ENCODE measurements at places on chromosomes 5 and 9. TPM values are rescaled to one million over a fixed set of nuclear protein-coding genes. Genes with fewer than 3 reads are reported as not detected.

PCDH12 gene
- not detected for total RNA-seq

DNA sequence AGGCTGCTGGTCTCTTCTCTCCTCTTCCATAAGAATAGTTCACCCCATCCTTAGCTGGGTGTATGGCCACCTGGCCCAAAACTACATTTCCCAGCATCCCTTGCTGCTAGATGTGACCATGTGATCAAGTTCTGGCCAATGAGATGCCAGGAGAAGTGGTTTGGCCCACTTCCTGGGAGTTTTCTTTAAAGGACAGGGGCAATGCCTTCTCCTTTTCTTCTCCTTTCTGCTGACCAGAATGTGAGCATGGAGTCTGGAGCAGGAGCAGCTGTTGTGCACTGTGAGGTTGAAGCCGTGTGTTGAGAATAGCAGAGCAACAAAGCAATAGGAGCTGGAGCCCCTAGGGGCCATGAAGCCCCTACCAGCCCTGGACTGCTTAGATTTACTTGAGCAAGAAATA, 36.8 kb downstream of the C9orf50 start:
- H3K27me3 ChIP-seq: no peaks in the 10 kb centered on the region
- no peaks in the 10 kb centered on the region for H3K36me3 ChIP-seq
- peaks cover 73% of the 10 kb centered on the region for H3K4me1 ChIP-seq
- DNase-seq: peak; percentile 47

EIF4E1B gene
- not detected for total RNA-seq

DNA sequence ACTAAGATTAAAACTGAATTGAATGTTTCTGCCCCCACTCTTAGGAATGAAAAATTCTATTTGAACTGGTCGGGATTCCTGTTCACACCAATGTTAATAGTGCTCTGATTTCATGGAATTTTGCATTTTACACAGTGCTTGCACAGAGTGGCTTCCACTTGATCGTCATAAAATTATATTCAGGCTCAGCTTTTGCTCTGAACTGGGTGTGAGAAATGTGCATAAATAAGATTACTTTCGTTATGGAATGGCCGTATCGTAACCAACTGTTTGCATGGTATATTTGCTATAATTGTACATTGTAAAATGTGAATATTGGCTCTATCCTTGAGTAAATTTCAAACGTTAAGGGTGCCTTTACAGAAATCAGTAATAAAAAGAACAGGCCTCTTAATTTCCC, 240.9 kb downstream of the RFK start:
- H3K4me3 ChIP-seq: no peak overlapping the region
- H3K27me3 ChIP-seq: no peaks in the 10 kb centered on the region
- H3K27ac ChIP-seq: no peak overlapping the region
- no peaks in the 10 kb centered on the region for H3K4me1 ChIP-seq
- peaks cover 2% of the 10 kb centered on the region for H3K36me3 ChIP-seq

- H3K27me3 ChIP-seq: no peaks in the 10 kb centered on the region
- H3K27ac ChIP-seq: no peak overlapping the region
- no peak overlapping the region for H3K4me3 ChIP-seq
- DNase-seq: no peak
- H3K36me3 ChIP-seq: no peaks in the 10 kb centered on the region
- H3K4me1 ChIP-seq: no peaks in the 10 kb centered on the region
Observed at GRCh38 chr5:124583469-124584350, 162.7 kb downstream of the ZNF608 start.

PCDHGB6 gene
- 0.33 TPM for total RNA-seq

GRCh38 chr5:54757541-54757940, 227.9 kb downstream of the ESM1 start:
- peaks cover 3% of the 10 kb centered on the region for H3K4me1 ChIP-seq
- no peak overlapping the region for H3K4me3 ChIP-seq
- no peaks in the 10 kb centered on the region for H3K36me3 ChIP-seq
- H3K27ac ChIP-seq: no peak overlapping the region
- DNase-seq: no peak

GRCh38 chr9:132066057-132066456, 13.6 kb downstream of the MED27 start:
- no peak for DNase-seq
- no peak overlapping the region for H3K27ac ChIP-seq
- no peak overlapping the region for H3K4me3 ChIP-seq
- H3K4me1 ChIP-seq: no peaks in the 10 kb centered on the region
- no peaks in the 10 kb centered on the region for H3K27me3 ChIP-seq

DNA sequence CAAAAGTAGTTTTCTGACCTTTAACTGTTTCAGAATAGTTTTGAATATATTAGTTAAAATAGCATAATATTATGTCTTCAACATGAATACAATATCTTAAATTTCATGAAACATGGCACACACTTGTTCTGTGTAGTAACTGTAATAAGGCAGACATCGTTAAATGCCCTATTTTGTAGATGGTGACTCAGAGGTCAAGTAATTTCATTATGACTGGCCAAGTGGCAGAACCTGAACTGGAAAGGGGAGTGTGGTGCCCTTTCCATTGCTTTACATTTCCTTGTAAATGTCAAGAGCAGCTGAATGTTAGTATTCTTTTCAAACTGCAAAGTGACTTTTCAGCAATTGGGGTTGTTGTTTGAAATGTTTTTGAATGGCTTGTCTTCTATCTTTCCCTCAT, 201.2 kb upstream of the CDKN2B start:
- H3K36me3 ChIP-seq: no peaks in the 10 kb centered on the region
- H3K27me3 ChIP-seq: no peaks in the 10 kb centered on the region
- no peak overlapping the region for H3K4me3 ChIP-seq
- no peak overlapping the region for H3K27ac ChIP-seq

GRCh38 chr9:113154471-113154870, 3.7 kb downstream of the SLC31A2 start:
- peaks cover 6% of the 10 kb centered on the region for H3K4me1 ChIP-seq
- H3K4me3 ChIP-seq: no peak overlapping the region
- H3K27me3 ChIP-seq: no peaks in the 10 kb centered on the region
- DNase-seq: no peak
- H3K36me3 ChIP-seq: peaks cover 2% of the 10 kb centered on the region
